ENCODE measurements at places on chromosomes 13 and 19.

GRCh38 chr19:4012975-4013634 lies 5.6 kb downstream of the PIAS4 start:
- no peak for DNase-seq

GRCh38 chr13:76023652-76024051 lies 387.5 kb downstream of the LMO7 start:
- no peak for DNase-seq

- DNase-seq: no peak
Measured at GRCh38 chr13:110882972-110883371, 31.9 kb downstream of the ANKRD10 start.

DNA sequence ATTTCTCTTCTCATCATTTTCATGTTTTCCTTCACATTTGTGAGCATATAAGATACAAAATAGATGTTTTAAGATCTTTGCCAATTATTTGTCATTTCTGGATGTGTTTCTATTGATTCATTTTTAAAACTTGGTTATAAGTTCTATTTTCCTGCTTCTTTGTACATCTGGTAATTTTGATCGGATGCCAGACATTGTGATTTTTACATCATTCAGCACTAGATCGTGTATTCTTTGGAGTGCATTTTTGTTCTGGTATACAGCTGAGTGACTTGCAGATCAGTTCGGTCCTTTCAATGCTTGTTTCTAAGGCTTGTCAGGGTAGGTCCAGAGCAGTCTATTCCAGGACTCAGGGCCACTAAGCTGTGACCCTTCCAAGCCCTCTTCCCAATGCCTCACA lies 198.2 kb downstream of the KLF12 start:
- no peak for DNase-seq

DNA sequence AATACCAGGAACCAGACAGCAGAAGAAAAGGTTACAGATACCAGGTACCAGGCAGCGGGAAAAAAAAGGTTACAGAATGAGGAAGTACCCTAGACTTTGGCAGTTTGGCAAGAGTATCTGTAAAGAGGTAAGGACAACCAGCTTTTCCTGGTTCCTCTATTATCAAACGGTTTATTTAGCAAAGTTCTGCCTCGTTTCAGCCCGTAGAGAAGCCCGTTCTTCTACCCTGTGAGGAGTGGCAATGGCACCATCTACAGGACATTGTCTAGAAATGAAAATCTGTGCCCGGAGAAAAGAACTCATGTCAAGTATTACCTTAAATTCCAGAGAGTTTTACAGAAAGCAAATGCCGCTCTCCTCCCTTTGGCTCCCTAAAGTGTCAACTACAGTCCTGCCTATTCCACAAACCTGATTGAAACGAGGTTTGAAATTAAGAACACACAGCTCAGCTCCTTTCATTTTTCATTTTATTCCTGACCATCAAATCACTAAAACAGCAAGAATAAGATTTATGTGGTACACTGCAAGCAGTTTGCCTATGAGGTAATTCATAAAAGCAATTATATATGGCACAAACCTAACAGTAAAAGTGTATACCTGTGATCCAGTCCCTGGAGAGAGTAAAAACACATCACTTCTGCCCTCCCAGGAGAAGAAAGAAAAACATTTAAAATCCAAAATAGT lies 226.3 kb downstream of the SLC7A1 start:
- DNase-seq: peak; percentile 17

- no peak for DNase-seq
Measured at GRCh38 chr13:76643596-76643995, 242.6 kb downstream of the KCTD12 start.

DNA sequence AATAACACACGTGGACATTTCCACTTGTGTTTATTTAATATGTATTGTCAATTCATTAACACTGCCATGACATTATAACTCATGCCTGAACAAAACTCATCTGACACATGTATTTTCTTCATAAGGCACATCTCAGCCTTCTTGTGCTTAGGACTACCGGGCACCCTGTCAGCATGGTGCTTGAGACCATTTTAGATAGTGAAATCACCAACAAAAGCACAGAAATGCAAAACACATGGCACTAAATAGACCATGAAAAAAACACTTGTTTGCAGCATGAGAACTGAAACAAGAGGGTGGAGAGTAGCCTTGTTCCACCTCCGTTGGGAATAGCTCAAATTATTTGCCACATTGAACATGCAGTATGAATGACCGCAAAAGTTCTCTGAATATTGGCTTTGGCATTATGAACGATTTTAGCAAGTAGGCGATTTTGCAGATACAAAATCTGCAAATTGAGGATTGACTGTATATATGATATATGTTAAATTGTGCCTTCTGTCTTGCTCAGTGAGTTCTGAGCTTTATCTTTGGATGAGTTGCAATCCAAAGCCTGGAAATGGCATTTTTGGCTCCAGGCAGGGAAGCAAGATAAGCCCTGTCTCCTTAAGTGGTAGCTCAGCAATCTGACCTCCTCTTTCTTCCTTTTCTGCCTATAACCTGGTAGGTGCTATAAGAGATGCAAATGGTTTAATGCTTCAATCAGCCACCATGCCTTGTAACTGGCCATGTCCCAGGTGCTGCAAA lies 328.2 kb downstream of the HS6ST3 start:
- DNase-seq: no peak

GRCh38 chr19:48878196-48879024 lies 6.2 kb downstream of the PPP1R15A start:
- DNase-seq: no peak

GRCh38 chr19:15365264-15365663 lies 14.3 kb downstream of the AKAP8 start:
- no peak for DNase-seq

DNA sequence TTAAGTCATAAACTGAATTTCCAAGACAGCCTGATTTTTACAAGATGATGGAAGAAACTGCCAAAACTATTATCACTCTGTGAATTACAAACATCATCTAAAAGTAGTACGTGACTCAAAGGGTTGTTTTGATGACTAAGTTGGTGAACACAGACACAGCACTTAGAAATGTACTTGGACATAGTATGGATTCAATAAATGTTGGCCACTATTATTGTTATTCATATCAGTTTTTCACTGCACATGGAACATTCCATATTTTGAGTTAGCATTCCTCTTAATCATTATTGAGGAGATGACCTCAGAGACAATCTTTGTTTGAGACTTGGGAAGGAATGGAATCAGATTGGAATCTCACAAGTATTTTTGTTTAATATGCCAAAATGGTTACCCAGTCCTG lies 172.9 kb downstream of the OXGR1 start:
- no peak for DNase-seq

DNA sequence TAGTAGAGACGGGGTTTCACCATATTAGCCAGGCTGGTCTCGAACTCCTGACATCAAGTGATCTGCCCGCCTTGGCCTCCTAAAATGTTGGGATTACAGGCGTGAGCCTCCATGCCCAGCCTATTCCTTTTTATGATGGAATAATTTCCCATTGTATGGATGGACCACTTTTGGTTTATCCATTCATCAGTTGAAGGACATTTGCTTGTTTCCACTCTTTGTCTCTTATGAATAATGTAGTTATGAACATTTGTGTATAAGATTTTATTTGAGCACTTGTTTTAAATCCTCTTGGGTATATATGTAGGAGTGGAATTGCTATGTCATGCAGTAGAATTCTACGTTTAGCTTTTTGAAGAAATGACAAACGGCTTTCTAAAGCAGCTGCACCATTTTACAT lies 23.3 kb downstream of the FBXO27 start:
- no peak for DNase-seq

DNA sequence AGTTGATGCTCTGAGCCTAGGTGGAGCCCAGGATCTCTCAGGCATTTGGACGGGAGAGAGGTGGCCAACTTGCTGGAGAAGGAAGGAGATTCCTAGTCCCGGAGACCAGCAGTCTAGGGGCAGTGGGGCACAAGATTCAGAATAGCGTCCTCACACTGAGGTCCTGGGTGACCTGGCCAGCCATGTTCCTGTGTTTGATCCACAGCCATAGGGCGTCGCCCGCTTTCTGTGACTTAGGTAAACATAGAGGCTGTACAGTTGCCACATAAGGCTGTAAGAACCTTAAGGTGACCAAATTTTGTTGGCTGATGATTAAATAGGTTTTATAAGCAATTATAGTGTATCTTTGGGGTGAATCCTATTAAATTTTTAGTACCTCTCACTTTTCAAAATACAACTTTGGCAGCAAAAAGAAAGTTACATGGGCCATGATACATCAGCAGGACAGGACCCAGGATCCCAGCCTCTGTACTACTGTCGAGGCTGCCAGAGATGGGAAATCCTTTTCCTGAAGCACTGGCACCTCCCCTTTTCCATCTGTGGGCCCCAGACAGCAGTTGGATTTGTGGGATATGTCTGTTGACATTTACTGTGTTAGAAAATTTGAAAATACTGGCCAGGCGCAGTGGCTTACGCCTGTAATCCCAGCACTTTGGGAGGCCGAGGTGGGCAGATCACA lies 37.5 kb downstream of the TSSK6 start:
- no peak for DNase-seq

GRCh38 chr13:110555601-110556223 lies 5.8 kb downstream of the RAB20 start:
- no peak for DNase-seq

DNA sequence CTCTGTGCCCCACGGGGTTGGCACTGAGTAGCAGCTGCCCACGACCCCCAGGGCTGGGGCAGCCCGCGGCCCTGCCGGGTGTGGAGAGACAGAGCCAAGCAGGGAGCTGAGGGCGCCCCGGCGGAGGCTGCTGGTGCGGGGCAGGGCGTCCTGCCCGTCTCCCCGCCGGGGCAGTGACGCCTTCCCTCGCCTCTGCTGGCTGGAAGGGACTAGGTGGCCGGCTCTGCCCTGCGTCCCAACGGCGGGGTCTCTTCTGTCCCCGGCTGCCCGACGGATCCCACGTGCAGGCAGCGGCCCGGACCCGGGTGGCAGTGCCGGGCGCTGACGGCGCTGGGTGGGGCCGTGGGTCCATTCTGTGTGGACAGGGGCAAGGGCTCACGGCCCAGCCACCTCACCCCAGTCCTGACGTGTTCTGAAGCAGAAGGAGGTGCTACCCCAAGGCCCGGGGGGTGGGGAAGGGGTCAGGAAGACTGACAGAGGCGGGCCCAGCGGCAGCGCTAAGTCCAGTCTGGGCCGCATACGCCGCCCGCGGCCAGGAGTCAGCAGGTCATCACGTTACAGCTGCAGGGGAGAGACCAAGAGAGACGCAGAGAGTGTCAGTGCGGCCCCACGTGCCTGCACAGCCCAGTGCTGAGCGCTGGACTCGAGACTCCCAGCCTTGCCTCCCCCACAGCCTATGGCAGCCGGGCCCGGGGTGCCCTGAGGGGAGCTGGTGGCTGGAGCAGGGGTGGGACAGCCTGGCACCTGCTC lies 15.1 kb upstream of the PLPP2 start:
- DNase-seq: no peak

DNA sequence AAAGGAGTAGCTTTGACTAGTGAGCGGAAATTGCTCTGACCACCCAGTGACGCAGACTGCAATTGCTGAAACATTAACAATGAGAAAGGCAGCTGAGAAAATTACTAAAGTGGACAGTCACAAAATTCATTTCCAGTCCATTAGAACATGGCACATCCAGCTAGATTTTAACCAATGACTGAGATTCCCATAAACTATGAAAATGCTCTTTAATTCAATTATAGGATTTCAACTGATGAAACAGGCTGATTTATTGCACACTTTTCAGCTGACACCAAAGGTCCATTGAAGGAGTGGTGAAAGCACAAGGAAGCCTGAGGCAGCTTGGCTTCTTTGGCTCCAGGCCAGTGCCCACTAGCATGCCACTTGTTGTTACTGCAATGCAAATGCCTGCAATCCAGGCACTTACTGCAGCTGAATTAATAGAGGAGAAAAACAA lies 933.4 kb downstream of the SLITRK6 start:
- peak; percentile 57 for DNase-seq

DNA sequence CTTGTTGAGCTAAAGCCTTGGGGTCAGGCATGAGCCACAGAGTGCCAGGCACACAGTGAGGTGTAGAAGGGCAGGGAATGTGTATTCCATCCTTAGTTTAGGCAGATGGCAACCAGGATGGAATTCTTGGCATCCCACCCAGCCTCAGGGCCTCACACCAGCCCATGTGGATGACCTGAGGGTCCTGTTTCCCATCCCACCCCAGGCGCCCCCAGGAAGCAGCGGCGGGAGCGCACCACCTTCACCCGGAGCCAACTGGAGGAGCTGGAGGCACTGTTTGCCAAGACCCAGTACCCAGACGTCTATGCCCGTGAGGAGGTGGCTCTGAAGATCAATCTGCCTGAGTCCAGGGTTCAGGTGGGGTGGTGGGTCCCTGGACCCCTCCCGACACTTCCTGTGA lies 14.3 kb downstream of the CRX start:
- no peak for DNase-seq

DNA sequence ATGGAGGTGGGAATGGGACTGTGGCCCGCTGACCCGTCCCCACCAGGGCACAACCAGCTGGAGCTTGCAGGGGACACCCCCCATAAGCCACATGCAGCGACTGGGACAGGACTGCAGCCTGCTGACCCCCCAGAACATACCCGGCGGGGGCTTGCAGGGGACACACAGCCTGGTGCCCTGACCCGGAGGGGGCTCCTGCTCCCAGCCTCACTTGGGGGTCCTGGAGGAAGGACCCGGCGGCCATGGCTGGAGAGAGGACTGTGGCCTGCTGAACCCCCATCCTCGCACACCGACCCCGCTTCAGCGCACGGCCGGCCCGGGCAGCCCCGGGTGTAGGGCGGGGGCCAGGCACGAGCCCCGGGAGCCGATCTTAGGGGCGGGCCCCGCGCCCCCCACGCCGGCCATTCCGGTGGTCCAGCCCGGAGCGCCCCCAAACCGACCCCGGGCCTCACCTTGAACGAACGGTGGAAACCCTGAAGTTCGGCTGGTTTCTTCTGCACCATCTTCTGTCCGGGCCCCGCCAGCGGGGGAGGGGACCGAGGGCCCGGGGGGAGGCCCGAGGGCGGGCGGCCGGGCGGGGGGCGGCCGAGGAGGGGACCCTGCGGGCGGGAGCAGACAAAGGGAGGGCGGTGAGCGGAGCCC lies 574 bp downstream of the MKNK2 start:
- no peak for DNase-seq

DNA sequence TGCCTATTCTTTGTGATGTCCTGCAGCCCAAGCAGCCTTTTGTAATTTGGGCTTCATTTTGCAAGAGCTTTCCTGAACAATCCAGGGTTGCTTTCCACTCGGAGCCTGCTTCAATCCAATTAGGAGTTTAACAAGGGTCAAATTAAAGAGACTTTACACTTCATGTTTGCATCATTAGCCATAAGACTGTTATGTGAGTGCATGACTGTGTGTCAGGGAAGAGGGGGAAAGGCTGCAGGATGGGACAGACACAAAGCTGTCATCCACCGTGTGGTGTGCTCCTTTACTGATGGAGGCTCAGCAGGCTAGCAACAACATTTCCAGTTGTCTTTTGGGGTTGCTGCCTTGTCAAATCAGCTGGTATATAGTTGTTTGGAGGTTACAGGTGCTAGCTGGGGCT lies 23.7 kb upstream of the MAB21L1 start:
- peak; percentile 10 for DNase-seq
